ENCODE measurements at places on chromosomes 3 and 15.

DNA sequence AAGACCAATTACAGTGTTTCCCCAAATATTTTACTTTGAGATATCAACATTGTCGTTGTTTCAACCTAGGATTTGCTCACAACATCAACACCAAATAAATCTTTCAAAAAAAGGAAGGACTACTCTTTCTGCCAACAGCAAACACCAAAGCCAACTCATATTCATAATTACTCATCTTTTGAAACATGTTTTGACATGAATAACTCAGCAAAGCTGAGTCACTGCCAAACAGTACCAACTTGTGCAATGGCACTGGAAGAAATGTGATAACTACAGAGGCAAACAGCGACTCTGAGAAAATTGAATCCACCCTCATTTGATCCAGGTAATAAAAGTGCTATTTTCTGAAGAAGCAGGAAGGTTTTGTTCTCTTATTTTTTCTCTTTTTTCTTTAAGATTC is 67.2 kb downstream of the PEX5L start:
- no peak for DNase-seq

GRCh38 chr15:70322051-70322668 is 224.4 kb upstream of the TLE3 start:
- peak; percentile 6 for DNase-seq

DNA sequence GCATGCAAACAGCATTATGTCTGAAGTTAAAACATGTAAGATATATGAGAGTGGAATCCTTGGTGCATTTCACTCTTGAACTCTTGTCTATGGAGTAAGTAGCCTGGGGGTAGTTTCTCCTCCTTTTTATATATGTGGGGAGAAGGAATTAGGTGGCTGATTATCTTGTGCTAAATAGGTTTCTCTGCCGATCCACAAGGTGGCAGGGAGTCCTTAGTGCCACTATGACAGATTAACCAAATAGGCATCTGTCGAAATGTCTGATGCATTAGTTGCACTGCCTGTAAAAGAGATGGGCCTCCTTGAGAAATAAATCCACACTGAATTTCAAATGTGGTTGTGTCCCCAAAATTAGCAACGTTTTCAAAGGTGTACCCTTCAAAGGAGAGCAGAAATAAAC is 170.1 kb downstream of the CNTN4 start:
- DNase-seq, result no peak

GRCh38 chr3:186375443-186375842 is 13.4 kb upstream of the DGKG start:
- no peak for DNase-seq

DNA sequence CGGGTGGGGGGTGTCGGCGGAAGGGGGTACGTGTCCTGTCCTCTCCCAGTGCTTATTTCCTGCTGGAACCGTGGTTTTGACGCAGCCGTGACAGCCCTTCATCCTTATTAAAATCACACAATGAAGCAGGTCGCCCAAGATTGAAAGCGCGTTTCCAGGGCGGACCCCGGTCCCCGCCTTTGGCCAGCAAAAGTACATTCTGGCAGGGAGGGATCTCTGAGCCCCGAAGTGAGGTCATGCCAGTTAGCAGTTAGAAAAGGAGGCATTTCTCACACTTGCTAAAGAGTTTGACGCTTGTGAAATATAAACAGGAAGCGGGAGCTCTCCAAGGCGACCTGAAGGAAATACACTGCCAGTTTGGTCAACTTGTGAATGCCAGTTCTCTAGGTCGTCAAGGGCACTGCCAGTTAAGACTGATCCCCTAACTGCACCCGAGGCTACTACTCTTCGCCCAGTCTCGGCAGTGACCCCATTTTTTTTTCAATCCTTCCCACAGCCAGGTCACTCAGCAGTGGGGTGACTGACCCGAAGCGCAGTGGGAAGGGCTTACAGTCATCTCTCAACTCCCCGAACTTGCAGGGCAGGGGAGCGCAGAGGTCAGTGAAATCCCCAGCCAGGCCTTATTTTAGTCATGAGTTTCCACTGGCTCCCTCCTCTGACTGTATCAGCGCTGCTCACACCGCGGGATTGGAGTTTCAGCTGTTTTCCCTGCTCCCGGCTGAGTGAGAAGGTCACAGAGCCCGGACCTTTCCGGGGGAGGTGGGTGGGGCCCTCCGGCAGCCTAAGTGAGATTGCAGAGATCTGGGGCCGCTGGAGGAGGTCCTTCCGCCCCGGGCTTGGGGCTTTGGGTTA is 2.0 kb upstream of the BHLHE40 start:
- peak; percentile 77 for DNase-seq

GRCh38 chr3:140913728-140914127 is 27.9 kb upstream of the SLC25A36 start:
- no peak for DNase-seq

DNA sequence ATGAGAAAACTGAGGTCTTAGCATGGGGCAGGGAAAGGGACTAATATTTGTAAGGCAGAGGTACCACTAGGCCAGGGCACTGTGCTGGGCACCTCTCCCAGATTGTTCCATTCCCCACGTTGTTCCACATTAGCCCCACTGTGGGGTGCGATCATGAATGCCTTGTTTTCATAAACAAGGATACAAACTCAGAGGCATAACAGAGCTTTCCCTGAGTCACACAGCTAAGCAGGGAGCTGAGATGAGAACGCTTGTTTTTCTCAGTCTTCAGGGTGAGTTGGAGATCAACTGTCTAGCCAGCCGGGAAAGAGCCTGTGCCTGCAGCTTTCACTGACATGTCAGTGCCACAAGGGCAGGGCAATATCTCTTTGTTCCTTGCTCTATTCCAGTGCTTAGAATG is 47.9 kb upstream of the ITGA11 start:
- DNase-seq, result no peak

DNA sequence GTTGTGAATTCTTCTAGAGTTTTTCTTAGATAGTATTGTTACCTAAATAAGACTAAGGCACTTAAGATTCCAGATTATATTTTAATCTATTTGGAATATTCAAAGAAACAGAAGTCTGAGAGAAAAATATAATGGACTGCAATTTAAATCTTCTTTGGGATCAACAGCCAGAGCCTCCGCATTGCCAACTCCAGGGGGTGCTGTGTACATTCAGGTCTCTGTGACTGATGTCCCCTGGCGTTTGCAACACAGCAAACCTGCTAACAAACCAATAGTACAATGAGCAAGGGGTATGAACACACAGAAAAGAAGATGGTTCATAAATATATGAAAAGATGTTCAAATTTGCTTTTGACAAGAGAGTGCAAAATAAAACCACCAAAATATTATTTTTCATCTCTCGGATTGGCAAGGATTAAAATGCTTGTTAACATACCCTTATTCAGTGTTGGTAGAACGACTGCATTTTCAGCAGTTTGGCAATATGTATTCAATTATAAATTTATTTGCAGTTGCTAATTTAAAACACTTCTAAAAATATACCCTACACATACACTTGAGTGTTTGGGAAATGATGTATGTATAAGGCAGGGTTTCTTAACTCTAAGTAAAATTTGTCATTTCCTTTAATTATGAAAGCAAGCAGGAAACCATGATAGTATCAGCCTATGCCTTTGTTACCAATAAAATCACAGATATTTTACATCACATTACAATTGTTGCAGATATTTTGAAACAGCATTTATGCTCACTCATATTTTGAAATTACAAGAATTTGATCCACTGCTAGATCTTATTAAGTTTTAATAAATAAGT is 16.1 kb upstream of the TM4SF1 start:
- DNase-seq, result peak; percentile 83

- DNase-seq, result no peak
These were observed 201.3 kb upstream of the MRPL3 start for GRCh38 chr3:131704098-131704497.

GRCh38 chr3:30621576-30621975 is 15.2 kb downstream of the TGFBR2 start:
- DNase-seq, result no peak

DNA sequence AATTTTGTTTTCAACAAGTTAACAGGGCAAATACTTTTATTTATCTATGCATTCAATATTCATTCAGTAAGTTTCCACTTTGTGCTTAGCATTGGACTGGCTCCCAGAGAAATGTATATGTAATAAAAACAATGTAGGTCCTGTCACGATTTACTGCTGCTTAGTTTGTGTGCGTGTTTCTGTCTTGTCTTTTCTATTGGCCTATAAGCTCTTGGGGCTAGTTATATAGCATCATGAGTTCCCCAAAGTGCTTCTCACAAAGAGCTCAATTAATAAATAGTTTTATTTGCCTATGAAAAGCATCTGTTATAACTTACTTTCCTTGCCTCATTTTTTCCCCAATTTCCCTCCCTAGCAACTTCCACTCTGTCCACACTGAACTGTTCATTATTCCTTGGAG is 666.7 kb upstream of the NAALADL2 start:
- no peak for DNase-seq

DNA sequence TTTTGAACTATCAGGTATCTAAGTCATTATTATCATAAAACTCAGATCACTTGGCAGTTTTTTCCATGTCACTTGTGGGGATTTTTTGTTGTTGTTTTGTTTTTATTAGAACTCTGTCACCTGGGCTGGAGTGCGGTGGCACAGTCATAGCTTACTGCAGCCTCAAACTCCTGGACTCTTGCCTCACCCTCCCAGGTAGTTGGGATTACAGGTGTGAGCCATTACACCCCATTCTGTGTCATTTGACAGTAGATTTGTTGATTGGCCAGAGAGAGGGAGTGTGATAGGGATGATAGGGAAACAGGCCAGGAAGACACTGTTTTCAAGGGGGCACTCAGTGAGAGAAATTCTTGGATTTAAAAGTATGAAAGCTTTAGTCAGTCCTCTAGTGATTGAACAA is 54.7 kb upstream of the SCAANT1 start:
- no peak for DNase-seq

DNA sequence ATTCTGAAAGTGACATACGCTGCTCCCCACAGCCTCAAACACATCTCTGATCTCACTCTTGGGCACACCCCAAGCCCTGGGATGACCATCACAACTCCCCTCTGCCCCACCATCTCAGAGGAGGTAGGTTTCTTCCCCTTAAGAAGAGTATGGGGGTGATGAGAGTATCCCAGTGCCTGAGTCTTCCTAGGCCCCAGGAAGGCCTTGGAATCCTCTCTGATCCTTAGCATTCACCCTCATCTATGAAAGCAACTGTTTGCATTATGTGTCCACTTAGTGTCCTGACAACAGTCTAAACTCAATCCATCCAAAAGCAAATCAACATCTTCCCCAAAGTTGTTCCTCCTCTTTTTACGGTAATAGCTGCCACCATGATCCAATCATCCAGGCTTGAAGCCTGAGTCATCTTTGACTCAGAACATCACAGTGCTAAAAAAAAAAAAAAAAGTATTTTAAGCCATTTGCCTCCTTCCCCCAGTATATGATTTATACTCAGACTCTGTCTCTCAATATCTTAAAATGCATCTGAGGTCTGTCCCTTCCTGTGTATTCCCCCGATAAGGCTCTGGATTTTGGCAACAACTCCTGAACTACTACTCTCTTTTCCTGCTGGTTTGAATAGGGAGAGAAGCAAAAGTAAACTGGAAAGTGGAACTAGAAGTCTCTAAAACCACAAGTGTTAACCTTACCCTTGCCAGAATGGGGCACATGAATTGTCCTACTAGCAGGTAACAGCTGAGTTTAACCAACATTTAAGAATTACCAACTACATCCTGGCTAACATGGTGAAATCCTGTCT is 22.5 kb downstream of the POPDC2 start:
- DNase-seq, result no peak

DNA sequence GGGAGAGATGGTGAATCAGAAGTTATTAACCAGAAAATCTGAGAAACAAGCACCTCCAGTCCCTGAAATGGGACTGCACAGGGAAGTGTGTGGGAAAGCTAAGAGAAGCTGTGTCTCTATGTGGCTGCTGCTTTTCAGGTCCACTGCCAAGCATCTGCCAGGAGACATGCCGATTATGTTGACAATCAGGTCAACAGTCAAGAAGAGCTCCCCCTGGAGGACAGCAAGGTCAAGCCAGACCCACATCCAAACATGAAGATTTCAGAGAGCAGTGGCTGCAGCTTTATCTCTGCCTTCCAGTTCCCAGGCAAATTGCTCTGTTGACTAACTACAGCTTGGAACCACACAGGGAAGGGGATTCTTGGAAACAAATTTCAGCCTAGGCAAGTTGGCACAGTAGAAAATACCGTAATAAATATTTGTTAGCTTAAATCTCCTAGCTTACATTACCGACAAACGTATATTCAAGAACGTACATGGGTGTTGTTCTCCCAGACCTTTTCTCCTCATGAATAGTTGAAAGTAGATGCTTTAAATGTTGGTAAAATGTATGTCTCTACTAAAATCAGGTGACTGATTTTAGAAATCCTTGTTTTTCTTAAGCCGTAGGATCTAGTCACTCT is 394.5 kb upstream of the RARB start:
- peak; percentile 60 for DNase-seq

GRCh38 chr3:64203216-64203615 is 22.1 kb downstream of the PRICKLE2 start:
- DNase-seq, result no peak

DNA sequence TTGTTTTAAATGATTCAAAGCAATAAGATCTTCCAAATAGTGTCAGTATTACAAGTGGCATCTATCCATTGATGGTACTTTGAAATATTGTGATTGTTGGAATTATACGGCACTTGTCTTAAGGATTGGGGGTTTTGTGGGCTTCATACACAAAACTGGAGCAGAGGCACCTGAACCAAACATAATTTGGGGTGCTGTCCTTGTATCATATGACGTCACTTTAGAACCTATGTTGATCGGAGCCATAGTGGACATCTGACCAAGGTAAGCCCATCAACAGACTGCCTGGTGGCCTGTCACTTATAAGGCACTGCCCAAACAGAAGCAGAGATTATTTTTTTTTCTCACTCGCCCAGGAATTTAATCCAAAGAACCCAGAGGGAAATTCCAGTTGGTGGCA is 2.9 kb upstream of the LRRC58 start:
- DNase-seq, result no peak

GRCh38 chr3:46854555-46854991 is 8.7 kb downstream of the MYL3 start:
- no peak for DNase-seq

GRCh38 chr3:81952141-81952540 is 190.7 kb upstream of the GBE1 start:
- DNase-seq, result no peak

DNA sequence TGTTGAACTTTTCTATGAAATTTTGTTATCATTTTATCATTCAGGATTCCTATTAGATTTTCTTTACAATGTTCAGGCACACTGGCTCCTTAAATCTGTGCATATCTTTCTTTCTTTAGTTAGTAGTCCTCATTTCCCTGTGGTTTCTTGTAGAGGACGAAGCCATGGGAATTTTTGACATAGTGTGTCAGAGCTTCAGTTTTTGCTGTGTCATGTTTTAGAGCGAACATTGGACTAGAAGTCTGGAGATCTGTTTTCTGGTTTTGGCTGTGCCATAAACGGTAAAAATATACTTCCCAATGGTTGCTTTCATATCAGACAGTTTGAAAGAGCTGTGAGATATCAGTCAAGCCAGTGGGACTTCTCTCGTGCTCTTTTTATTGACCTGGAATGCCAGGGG is 105.2 kb downstream of the CHCHD4 start:
- DNase-seq, result no peak

- no peak for DNase-seq
These were observed 360.5 kb upstream of the ALCAM start for GRCh38 chr3:105006164-105006563.

GRCh38 chr15:86556396-86557017 is 476.8 kb downstream of the AGBL1 start:
- no peak for DNase-seq

All from HAP-1 (cell line).